ENCODE measurements at places on chromosomes 4 and X. TPM values are rescaled to one million over a fixed set of nuclear protein-coding genes. Genes with fewer than 3 reads are reported as not detected.

Gene WAS
- 4.4 TPM for total RNA-seq

Gene FGF5
- total RNA-seq: not detected

Gene LGI2
- total RNA-seq: 0.98 TPM

Gene TMEM154
- total RNA-seq: 33.1 TPM

Gene NHSL2
- total RNA-seq: 12.3 TPM

Gene CNGA1
- 2.0 TPM for total RNA-seq

DNA sequence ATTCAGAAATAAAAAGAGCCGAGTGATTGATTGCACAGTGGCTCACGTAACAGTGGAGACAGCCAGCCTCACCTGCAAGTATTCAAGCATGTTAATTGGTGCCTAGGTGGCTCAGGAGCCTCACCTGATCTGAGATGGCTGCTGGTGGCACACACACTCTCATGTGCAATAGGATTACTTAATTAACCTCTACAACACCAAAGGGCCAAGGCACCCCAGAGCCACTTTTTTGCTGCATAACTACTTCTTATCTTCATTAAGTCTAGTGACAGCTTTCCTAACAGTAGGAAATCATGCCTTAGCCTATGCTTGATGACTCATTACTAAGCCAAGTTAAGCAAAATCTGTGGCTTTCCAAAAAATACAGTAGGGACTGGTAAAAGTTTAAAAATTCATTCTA lies 117.3 kb upstream of the NOCT start:
- DNase-seq: no peak

DNA sequence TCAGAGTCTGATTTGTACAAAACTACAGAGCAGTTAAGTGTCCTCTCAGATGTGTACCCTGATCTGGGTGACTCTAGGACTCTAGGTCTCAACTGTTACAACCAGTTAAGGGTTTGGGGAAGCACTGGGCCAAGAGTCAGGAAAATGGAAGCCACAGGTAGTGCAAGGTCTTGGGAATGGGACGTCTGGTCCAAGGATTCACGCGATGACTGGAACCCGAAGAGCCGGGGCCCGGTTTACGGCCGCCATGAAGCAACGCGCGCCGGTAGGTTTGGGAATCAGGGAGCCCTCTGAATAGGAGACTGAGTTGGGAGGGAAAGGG lies 321 bp upstream of the HPRT1 start:
- DNase-seq: no peak

DNA sequence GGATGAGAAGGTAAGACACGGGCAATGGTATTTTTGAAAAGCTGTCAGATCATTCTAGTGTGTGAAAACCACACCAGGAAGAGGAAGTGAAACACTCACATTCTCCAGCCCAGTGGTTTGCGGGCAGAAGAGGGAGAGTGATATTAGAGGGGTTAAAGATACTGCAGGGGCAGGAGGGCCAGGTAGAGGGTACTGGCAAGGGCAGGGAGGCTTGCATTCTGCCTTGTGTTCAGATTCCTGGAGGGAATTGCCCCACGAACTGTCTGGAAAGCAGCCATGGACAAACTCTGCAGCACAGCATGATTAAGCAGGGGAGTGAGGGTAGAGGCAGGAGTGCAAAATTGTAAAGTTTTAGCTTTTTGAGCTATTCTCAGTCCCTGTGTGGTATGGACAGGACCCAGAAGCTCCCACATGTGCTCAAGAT lies 30.9 kb downstream of the NIPAL1 start:
- DNase-seq: no peak

GRCh38 chr4:105715692-105716278 lies 7.2 kb downstream of the GSTCD start:
- no peak for DNase-seq

DNA sequence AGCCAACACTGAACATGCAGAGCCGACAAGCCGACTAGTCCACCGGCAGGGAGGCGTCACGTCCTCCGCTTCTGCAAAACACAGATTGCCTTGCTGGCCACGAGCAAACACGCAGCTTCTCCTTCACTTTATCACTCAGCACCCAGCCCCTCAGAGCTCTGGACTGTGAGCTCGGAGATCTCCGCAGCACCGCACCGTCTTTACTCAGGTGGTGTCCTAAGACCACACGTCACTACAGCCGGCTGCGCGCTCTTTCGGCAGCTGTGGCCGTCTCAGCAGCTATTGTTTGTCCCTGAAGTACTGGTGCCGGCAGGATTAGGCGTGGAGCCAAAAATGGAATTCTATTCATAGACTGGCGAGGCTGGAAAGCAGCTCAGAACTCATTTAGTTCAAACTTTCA lies 72.0 kb downstream of the FAT1 start:
- no peak for DNase-seq

- DNase-seq: no peak
These were observed 70.4 kb downstream of the STARD8 start for GRCh38 chrX:68717663-68718442.

DNA sequence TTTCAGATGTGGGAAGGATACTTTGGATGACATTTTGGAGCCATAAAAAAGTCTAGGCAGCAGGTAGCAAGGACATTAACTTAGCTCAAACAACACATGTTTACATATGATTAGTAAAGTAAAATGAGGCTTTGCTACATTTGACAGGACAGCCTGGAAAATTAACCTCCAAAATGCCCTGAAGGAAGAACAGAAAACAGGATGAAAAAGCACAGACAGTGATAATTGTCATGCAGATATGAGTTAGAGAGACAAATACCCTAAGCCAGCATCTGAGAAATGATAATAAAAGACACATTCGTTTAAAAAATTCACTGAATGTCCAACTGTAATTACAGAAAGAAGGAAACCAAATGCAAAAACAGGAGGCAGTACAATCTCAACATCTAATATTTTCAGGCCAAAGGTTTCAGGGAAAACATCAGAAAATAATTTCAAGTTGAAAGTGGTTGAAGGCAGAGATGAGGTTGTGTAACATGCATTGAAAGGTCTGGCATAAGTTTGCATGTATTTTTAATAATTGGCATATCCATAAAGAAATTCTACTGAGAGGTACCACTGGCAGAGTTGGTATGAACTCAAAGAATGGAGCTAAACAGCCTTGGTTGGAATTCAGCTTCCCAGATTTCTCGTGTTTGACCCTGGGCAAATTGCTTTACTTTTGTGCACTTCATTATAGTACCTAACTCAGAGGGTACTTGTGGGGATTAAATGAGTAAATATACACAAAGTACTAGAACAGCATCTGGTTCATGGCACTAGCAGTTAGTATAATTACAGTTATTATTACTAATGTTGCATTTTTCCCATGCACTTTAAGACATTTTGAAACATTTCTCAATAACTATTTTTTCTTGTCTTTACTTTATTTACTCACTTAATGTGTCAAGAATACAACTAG lies 54.4 kb upstream of the MAP9 start:
- no peak for DNase-seq

GRCh38 chr4:119310826-119311225 lies 11.1 kb downstream of the FABP2 start:
- no peak for DNase-seq

- no peak for DNase-seq
These were observed 446 bp upstream of the UBE2A start for GRCh38 chrX:119573840-119574393.

GRCh38 chrX:78643874-78644273 lies 15.3 kb downstream of the RTL3 start:
- no peak for DNase-seq

DNA sequence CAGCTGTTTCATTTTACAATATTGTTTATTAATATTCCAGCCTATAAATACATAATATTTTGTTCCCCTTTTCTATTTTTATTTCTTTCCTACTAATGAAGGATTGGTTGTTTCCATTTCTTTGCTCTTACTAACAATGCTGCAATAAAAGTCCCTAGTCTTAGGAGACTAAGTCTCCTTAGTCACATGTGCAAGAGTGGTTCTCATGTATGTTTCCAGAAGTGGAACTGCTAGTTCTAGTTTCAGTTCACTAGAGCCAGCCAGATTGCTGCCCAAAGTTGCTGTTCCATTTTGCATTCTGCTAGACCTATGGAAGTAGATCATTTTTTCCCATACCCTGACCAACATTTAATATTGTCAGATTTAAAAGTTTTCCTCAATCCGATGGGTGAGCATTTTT lies 44.3 kb downstream of the CNGA1 start:
- no peak for DNase-seq

- no peak for DNase-seq
These were observed 12.0 kb downstream of the C4orf54 start for GRCh38 chr4:99645638-99646037.

DNA sequence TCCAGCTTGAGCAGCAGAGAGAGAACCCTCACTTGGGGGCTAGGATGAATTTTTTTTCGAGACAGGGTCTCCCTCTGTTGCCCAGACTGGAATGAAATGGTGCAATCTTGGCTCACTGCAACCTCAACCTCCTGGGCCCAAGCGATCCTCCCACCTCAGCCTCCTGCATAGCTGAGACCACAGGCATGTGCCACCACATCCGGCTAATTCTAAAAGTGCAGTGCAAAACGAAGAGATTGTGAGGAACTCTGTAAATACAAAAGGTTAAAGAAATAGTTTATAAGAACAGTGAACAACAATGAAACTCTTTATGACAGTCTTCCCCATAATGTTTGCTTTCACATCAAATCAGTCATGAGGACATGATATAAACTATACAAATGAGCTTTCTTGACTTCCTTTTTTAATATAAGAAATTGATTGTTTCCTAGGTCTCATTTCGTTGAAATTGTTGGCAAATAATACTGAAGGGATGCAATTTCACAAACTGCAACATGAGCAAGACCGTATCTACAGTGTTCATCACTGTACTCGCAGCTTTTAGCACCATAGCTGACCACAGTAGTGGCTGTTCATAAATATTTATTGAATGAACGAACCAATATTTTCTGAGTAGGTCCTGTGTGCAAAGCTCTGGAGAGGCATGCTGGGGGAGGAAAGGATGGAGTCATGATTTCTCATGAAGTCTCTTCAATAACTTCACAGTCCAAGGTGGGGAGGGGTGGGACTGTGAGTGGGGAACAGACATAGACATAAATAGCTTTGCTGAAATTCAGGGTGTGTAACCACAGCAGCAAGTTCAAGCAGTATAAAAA lies 116.1 kb downstream of the SHROOM3 start:
- no peak for DNase-seq

GRCh38 chrX:4382273-4382672 lies 668.8 kb upstream of the PRKX start:
- DNase-seq: no peak

GRCh38 chrX:110320381-110320987 lies 2.6 kb upstream of the AMMECR1 start:
- DNase-seq: no peak

All from vagina (tissue), 2 donors.